BJ (cell line): ENCODE measurements at places on chromosomes 12 and 14. TPM values are rescaled to one million over a fixed set of nuclear protein-coding genes. Genes with fewer than 3 reads are reported as not detected.

- DNase-seq: no peak
These were observed 126.5 kb upstream of the NTF3 start for GRCh38 chr12:5305425-5305824.

Gene DIP2B
- polyA plus RNA-seq: 13.2 and 15.8 TPM in 2 replicates

DNA sequence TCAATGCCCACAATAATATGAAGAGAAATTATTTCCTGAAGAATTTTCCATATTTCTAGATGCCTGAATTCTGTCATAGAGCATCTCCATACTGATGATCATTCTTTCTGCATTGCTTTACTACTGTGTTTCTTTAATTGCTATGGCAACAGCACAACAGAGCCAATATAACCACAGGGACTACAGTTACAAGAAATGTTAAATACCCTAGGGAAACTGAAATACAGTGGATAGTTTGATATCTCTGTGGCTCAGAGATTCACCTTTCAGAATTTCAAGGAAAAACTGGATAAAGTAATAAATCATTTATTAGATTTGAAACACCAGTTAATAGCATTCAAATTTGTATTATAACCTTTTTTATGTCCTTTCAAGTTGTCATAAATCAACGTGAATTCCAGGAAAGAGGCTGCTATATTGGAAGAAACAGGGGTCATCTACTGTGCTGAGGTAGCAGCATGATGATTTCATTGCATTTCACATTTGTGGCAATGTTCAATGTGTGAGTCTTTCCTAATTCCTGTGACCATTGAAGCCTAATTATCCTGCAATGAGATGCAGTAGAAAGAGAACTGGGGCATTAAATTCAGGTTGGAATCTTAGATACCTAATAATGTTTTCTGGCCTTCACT is 267.1 kb downstream of the LRFN5 start:
- no peak for DNase-seq

Gene TAS2R10
- polyA plus RNA-seq: 0.07 and 0.17 TPM in 2 replicates

DNA sequence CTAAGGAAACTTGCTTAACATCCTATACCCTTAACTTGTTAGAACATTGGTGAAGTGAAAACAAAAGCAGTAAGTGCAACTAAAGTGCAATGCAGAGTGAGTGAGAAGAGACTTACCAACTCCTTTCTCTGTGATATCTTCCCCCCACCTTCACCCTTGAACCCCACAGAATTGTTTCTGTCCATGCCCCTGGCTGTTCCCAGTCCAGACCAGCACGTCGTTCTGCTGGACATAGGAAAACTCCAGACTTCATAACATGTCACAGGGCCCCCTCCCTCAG is 91.9 kb downstream of the DAD1 start:
- DNase-seq: no peak

DNA sequence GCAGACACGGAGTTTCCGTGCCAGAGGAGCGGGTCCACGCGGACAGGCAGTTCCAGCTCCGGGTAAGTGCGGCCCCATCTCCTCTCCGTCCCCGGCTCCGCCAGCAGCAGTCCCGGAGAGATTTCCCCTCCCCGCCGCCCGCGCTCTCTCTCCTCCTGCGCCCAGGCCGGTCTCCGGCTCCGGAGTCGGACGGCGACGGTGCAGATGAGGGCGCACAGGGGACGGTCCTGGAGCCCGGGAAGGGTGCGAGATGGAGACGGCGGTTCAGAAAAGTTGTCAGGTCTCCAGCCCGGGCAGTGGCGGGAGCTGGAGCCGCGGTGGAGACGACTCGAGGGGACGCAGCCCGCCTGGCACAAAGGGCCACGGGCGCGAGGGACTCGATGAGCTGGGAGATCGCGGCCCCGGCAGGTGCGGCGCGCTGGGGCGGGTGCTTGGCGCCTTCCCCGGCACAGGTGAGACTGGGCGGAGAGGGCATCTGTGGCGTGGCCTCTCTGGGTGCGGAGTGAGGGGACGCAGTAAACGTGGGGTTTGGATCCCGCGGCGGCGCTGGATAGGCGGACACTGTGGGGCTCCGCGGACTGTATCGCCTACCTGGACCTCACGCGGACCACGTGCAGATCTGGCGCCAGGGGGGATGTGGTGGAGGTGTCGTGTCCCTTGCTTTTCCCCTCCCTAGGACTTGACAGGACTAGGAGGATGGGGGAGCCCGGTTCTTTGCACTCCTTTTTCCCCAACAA is 1540.3 kb upstream of the TMEM132C start:
- DNase-seq: no peak

- no peak for DNase-seq
These were observed 815 bp downstream of the COQ10A start for GRCh38 chr12:56267443-56268071.

Gene DNAI7
- 0.11 and 0.21 TPM in 2 replicates for polyA plus RNA-seq

Gene DTX1
- not detected in 2 replicates for polyA plus RNA-seq

- no peak for DNase-seq
These were observed 948.4 kb upstream of the ATXN7L3B start for GRCh38 chr12:73589220-73589619.

GRCh38 chr14:100669011-100669412 is 57.7 kb upstream of the DLK1 start:
- no peak for DNase-seq

Gene SERPINA5
- polyA plus RNA-seq: 0.09 and 0.12 TPM in 2 replicates

GRCh38 chr12:60210756-60211155 is 614.9 kb downstream of the SLC16A7 start:
- no peak for DNase-seq

DNA sequence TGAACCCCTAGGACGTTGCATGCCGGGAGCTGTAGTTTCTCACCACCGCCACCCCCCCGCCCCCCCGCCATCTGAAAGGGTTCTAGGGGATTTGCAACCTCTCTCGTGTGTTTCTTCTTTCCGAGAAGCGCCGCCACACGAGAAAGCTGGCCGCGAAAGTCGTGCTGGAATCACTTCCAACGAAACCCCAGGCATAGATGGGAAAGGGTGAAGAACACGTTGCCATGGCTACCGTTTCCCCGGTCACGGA is 501 bp upstream of the HSP90B1 start:
- no peak for DNase-seq

Gene SERPINA9
- 0.09 and 0.12 TPM in 2 replicates for polyA plus RNA-seq

- no peak for DNase-seq
These were observed 35.7 kb downstream of the HNRNPC start for GRCh38 chr14:21233457-21234076.

- no peak for DNase-seq
These were observed 149.2 kb upstream of the FUT8 start for GRCh38 chr14:65263177-65263788.

DNA sequence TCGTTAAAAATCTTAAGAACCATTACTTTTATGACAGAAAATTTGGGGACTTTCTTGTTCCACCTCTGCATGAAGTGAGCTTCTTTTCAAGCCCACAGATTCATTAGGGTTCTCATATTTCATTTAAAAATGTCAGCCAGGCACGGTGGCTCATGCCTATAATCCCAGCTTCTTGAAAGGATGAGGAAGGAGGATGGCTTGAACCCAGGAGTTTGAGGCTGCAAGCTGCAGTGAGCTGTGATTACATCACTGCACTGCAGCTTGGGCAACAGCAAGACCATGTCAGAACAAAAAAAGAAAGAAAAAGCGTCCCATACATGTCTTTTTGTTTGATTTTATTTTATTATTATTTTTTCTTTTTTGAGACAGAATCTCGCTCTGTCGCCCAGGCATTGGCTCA is 43.4 kb upstream of the ATF1 start:
- no peak for DNase-seq
